ENCODE measurements at places on chromosomes 3 and 15.
A peak's percentile ranks its signal among the peaks of the same experiment; 100 is the strongest.

GRCh38 chr3:4224331-4224730 is 78.8 kb upstream of the SETMAR start:
- no peak for DNase-seq

DNA sequence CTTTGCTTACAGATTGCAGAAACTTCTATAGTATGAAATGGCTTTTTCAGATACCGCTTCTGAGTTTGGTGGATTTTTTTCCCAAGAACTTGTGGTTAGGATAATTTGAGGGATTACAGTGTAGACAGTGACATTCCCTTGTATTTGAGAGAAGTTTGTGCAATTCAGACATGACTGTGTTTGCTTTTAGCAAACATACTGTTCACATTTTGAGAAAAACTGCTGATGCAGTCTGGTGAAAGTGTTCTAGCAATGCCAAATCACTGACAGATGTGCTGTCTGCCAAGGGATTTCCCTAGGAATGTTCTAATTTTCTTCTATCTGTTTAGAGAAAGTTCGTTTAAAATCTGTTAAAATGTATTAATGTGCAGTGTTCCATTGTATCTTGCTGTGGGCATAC is 652.6 kb downstream of the FHIT start:
- no peak for DNase-seq

DNA sequence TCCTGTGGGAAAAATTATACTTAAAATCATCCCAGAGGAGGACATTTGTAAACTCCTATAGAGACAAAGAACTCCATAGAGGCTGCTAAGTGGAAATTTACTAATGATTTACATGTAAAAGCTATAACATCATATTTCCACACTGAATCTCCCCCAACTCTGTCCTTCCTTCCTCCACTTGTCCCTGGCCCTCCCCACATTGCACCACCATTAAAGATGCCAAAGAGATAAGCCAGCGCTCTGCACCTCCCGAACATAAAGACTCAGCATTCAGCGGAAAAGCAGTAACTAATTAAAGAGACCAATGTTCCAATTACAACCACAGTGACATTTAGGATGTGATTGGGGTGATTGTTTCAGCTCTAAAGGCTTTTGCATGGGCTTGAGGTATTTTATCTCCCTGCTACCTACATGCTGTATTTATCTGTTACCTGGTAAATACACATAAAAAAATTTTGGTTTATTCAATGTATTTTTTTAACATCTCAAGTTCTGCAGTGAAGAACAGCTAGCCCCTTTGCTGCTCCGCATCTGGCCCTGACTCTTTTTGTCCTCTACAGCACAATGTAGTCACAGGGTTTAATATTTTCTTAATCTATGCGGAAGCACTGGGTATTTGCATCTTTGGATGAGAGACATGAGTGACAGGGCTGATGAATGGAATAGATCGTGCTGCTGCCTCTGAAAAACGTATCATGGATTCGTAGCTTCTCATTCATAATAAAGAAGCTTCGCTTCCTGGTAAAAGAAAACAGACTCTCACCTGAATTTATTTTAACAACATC is 35.3 kb upstream of the B3GNT5 start:
- DNase-seq, result no peak

- DNase-seq, result no peak
These were observed 1.0 kb upstream of the RBPMS2 start for GRCh38 chr15:64776402-64776786.

GRCh38 chr15:90201130-90201943 is at the start of gene SEMA4B:
SEMA4B (plus strand) TSS chr15:90201330; CDS start chr15:90201579, 249 bp downstream.
- DNase-seq, result peak; percentile 63

DNA sequence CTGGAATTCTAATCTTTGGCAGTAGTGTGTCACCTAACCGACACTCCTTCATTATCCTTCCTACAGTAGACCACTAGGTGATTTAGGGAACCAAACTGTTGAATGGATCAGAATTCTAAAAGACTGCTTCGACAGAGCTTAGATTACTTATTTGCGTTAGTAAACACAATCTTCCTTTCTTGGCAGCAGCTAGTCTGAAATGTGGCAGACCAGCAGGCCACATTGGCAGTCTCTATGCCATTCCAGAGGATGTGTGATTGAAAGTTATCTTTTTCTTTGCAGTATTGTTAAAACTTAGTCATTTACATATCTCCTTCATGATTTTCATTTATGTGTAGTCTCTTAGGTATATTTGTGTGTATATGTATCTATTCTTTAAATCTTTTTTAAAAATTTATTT is 23.6 kb downstream of the MBNL1 start:
- no peak for DNase-seq

GRCh38 chr3:22713936-22714335 is 489.2 kb upstream of the UBE2E2 start:
- DNase-seq, result peak; percentile 15

GRCh38 chr15:25719101-25719985 is 143.8 kb downstream of the ATP10A start:
- DNase-seq, result no peak

GRCh38 chr3:62785384-62785783 is 89.8 kb downstream of the CADPS start:
- no peak for DNase-seq

DNA sequence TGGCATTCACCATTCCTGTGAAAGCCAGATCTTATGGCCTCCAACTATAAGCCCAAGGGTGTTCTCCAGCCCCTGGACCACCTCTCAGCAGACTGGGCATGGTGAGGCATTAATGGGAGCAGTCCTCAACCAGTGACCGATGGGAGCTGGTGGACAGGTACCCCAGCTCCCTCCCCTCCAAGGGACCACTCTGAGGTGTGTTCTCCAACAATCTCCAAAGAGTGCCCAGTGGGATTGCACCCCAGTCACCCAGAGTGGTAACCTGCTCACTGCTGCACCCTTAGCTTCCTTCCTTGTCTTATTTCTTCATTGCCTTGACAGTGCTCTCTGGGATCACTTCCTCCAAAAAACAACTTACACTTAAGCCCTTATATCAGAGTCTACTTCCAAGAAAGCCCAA is 8.2 kb upstream of the ITGA11 start:
- DNase-seq, result no peak

- DNase-seq, result no peak
These were observed 121.5 kb downstream of the IGF1R start for GRCh38 chr15:98769867-98770266.

DNA sequence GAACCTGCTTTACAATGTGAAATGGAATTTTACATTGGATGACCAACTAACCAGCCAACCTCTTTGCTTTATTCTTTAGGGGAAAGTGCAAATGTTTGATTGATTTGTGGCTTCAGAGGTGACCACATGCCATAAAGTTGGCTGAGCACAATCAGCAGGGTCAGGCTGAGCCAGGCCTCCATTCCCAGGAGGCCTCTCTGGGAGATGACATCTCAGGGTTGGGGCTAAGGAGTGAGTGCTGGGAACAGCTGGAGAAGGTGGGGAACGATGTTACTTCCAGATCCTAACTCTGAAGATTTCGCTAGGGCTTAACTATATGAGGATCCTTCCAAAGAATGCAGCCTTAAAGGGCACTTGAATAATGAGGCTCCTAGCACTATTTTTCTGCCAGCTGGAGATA is 131.7 kb downstream of the ATP10A start:
- DNase-seq, result no peak

DNA sequence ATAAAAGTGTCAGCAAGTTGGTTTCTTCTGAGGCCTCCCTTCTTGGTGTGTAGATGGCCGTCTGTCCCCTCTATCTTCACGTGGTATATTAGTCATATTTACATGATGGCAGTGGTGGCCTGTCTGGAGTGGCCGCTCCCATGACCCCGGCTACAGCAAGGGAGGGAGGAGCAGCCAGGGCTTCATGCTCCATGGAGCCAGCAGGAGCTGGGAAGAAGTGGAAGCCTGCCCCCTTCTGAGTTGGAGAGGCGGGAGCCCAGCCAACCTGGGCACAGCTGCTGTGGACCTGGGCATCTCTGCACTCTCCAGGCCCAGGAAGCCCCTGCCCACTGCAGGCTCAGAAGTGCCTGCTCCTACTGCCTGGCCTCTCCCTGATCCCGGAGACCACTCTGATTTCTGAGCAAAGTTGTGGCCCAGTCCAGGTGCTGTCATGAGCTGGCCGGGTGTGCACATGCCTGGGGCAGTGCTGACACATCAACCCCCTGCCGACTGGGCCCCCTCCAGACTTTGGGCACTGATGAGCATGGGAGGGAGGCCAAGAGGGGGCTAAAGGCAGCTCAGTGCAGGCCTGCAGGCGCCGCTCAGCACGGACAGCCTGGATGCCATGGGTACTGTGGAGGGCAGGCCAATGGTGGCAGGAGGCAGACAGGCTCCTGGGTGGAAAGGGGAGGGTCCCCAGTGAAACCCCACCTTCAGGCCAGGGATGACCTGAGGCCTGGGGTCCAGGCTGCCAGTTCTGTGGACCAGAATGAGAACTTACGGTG is 84.8 kb downstream of the SERPINI1 start:
- no peak for DNase-seq

GRCh38 chr3:158916111-158916510 is 114.3 kb downstream of the MFSD1 start:
- DNase-seq, result no peak

DNA sequence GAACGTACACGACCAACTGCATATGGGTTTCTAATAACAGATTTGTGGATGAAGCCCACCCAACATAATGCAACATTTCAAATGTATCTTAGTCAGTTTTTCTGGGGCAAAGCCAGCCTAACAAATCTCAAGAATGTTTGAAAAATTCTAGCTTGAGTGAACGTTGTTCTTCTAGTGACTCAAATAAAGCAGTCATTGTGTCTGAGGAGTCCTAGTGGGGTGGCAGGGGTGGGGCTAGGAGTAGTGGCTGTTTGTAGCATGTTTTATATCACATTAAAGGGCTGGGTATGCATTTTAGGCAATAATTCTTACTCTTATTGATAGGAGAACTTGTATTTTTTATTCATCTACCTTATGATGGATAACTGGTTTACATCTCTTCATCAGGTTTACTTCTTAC is 6.0 kb downstream of the B3GNT5 start:
- peak; percentile 56 for DNase-seq

DNA sequence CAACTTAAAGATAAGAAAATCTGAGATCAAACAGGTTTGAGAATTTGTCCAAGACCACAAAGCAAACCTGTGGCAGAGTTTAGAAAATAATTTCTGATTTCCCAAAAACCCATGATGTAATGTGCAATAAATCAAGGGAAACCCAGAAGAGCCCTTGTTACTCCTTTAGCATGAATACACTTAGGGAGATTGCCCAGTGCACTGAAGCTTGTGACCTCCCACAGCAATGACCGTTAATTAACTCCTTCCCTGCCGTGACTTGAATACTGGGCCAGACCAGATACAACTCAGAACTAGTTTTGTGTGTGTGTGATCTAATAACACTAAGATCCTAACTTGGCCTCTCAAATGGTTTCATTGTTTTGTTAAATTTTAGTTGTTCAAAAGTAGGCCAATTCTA is 2.5 kb downstream of the PRKAR2A start:
- peak; percentile 35 for DNase-seq

GRCh38 chr3:33458446-33458845 is 18.2 kb upstream of the UBP1 start:
- no peak for DNase-seq

GRCh38 chr3:131553495-131554247 is 50.9 kb upstream of the MRPL3 start:
- no peak for DNase-seq

GRCh38 chr3:8665407-8665896 is 20.9 kb upstream of the SSUH2 start:
- peak; percentile 80 for DNase-seq

DNA sequence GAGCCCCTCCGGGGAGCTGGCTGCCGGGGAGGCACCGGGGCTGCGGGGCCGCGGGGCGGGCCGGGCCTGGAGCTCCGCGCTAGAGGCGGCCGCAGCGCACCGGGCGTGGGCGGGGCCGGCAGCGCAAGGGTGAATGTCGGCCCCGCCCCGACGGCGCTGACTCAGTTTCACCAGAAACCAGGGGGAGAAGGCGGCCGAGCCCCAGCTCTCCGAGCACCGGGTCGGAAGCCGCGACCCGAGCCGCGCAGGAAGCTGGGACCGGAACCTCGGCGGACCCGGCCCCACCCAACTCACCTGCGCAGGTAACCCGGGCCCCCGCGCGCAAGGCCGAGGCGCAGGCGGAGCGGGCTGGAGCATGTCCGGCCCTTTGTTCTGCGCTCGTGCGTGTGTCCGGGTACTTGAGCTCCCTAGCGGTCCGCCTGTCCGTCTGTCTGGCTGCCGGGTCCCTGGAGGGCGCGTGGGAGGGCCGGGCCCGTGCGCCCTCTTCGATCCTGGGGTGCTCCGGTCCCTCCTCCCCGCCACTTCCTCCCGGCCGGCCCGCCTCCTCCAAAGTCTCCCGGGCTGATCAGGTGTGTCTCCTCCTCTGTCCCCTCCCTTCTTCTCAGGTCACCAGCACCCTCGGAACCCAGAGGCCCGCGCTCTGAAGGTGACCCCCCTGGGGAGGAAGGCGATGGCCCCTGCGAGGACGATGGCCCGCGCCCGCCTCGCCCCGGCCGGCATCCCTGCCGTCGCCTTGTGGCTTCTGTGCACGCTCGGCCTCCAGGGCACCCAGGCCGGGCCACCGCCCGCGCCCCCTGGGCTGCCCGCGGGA is at the start of gene SPINT1:
Gene SPINT1 (plus strand): TSS at position 164 of the 811 bp plus-strand sequence. CDS start 507 bp downstream, at position 671.
- no peak for DNase-seq

DNA sequence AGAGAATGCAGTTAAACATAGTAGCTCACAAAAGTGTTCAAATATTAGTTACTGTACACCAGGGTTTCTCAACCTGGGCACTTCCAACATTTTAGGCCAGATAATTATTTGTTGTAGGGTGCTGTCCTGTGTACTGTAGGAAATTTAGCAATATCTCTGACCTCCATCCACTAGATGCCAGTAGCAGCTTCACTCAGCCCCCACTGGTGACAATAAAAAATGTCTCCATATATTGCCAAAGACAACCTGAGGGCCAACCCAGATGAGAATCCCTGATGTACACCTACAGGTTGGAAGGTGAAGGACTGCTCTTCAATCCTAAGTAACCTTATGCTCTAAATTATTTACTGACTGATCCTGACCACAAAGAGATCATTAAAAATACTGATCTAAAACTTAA is 32.5 kb downstream of the DCUN1D1 start:
- DNase-seq, result no peak

- no peak for DNase-seq
These were observed 27.3 kb upstream of the SMAD6 start for GRCh38 chr15:66674756-66675155.

- DNase-seq, result no peak
These were observed 36.6 kb downstream of the UACA start for GRCh38 chr15:70726753-70727152.

- DNase-seq, result no peak
These were observed 46.8 kb downstream of the BHLHE40 start for GRCh38 chr3:5026046-5026362.

GRCh38 chr15:73818308-73818985 is 54.9 kb upstream of the TBC1D21 start:
- DNase-seq, result no peak
